NK-92 treated with Interleukin-12 subunit alpha and Interleukin-12 subunit beta, amount 100 ng/mL, for 24 hours (cell line): ENCODE measurements at places on chromosomes 16 and 17.

GRCh38 chr16:16178455-16179162 lies 44.7 kb downstream of the ABCC6 start:
- DNase-seq = no peak

- DNase-seq = peak; percentile 41
These were observed 555 bp downstream of the NUP88 start for GRCh38 chr17:5418858-5419355.

- DNase-seq = no peak
These were observed 105.8 kb downstream of the SNX29 start for GRCh38 chr16:12082226-12082887.

DNA sequence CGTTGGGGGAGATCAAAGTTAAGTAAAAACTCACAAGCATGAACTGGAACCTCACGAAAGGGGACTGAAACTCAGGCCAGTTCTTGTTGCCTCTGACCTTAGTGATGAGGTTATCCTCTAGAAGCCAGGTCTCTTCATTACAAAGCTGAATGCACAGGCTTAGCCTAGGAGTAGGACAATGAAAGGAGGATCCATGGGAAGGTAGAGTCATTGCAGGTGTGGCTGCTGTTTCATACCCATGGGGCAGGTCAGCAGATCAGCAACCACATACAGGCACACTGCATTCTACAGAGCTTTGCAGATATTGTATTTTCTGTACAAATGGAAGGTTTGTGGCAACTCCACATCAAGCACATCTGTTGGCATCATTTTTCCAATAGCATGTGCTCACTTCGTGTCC lies 341.3 kb upstream of the SOX9 start:
- no peak for DNase-seq

GRCh38 chr17:9032583-9032982 lies 11.3 kb downstream of the NTN1 start:
- no peak for DNase-seq

DNA sequence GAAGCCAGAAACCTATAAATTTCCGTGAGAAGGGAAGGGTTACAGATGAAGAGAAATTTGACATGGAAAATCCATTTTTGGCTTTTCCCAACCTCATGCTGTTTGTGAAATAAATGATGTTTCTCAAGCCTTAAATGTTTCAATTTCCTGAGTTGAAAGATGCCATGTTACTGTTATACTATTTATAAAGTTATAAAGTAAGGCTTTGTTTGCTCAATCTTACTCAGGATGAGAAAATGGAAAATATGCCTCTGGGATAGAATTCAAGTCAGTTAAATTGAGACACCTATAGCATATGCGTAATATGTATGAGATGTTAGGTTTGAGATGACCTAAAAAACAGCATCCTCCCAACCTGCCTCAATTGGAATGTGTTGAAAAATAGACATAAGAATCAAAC lies 19.9 kb upstream of the FAM20A start:
- DNase-seq = no peak

DNA sequence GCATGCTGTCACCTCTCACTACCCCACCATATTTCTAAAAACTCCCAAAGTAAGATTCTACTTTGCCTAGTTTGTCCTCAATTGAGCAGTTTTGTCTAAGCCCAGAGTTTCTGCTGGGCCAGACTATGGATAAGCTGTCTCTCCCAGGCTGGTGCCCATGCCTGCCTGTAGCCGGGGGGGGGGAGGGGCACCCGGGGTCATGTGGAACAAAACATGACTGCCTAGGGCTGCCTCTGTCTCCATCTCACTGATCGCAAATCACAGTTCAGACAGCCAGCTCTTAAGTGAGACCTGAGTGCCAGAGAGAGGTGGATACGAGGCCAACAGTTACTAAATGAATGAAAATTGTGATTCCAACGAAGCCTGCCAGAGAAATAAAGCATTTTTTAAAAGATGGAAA lies 78.8 kb upstream of the RPRML start:
- DNase-seq = no peak

DNA sequence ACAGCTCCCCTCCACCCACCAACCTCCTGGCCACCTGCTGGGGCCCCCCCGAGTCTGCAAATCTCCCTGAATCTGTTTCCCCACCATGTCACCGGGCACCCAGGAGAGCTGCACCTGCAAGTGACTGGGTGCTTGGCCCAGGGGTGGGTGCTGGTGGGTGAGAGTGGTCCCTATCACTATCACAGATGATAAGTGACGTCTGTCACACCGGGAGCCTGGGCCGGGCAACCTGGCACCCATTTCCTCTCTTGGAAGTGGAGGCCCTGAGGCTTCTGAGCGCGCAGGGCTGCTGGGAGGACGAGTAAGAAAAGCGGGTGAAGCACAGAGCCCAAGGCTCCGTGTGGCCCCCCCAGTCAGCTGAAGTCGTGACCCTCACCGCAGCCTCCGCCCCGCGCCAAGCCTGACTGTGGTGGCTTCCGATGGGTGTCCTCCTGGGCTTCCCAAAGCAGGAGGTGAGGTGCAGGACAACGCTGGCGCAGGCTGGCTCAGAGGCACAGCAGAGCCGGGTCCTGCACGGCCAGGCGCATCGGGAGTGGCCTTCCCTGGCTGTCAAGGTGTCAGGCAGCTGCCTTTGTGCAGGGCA lies 21.0 kb upstream of the ACSF3 start:
- no peak for DNase-seq

GRCh38 chr17:8542599-8543502 lies 87.7 kb downstream of the MYH10 start:
- DNase-seq = no peak

GRCh38 chr17:45370949-45371413 lies 54.2 kb upstream of the MAP3K14 start:
- DNase-seq = no peak

DNA sequence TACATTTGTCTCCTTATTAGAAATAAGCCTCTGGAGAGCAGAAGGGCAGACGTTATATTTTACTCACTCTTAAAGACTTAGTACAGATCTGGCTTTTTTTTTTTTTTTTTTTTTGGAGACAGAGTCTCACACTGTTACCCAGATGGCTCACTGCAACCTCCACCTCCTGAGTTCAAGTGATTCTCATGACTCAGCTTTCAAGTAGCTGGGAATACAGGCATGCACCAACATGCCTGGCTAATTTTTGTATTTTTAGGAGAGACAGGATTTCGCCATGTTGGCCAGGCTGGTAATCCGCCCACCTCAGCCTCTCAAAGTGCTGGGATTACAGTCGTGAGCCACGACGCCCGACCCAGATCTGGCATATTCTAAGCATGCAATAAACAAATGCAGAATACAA lies 36.4 kb upstream of the TMEM97 start:
- DNase-seq = no peak

- DNase-seq = no peak
These were observed 366.2 kb upstream of the TNRC6C start for GRCh38 chr17:77592106-77592865.

DNA sequence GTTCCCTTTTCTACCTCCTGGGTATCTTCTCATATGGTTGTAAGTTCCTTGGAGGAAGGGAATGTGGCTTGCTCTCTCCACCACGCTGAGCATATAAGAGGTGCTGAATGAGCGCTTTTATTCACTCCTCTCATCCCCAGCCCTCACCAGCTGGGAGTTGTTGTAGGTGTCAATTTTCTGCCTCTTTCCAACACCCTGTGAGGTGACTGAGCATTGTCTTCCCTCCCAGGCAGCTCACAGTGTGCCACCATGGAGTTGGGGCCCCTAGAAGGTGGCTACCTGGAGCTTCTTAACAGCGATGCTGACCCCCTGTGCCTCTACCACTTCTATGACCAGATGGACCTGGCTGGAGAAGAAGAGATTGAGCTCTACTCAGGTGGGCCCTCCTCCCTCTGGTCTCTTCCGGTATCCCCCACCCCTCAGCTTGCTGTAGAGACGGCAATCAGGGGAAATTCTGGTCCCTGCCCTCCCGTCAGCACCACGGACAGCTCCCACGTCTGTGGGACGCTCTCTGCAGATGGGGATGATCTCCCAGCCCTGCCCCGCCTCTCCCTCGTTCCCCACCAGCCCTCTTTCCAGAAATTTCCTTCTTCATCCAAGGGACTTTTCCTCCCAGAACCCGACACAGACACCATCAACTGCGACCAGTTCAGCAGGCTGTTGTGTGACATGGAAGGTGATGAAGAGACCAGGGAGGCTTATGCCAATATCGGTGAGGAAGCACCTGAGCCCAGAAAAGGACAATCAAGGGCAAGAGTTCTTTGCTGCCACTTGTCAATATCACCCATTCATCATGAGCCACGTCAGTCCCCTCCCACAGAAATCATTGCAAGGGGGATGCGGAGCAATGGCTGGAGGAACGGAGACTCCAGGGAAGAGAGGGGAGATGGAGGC lies 18.3 kb downstream of the CIITA start:
- no peak for DNase-seq

GRCh38 chr16:69036399-69037091 lies 68.9 kb upstream of the HAS3 start:
- DNase-seq = no peak

- DNase-seq = no peak
These were observed 77.0 kb upstream of the SIAH1 start for GRCh38 chr16:48462106-48462740.

DNA sequence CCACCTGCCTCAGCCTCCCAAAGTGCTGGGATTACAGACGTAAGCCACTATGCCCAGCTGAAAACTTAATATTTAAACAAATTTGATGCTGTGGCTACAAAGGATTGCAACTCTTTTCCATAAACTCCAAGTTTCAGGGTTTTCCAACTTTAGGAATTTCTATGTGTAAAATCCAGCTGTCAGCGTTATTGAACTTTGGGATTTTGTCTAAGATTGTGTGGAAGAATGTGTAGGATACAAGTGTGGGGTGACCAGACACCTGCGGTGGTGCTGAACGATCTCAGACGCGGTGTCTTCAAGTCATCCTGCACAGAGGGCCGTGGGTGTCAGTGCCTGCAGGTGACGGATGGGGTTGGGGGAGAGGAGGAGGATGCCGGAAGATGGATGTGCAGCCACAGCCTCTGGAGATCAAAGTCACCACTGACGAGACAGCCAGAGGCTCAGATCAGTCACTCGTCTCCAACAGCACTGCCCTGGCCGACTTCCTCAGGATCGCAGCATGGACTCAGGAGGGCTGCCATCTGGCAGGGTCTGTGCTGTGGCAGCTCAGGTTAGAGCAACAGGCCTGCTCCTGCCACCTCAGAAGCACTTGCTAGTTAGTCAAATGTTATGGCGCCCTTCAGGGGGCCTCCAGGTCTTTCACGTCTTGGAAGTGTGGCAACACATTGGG lies 13.0 kb downstream of the ACSF3 start:
- no peak for DNase-seq

GRCh38 chr16:85789773-85790172 lies 9.6 kb downstream of the EMC8 start:
- no peak for DNase-seq

DNA sequence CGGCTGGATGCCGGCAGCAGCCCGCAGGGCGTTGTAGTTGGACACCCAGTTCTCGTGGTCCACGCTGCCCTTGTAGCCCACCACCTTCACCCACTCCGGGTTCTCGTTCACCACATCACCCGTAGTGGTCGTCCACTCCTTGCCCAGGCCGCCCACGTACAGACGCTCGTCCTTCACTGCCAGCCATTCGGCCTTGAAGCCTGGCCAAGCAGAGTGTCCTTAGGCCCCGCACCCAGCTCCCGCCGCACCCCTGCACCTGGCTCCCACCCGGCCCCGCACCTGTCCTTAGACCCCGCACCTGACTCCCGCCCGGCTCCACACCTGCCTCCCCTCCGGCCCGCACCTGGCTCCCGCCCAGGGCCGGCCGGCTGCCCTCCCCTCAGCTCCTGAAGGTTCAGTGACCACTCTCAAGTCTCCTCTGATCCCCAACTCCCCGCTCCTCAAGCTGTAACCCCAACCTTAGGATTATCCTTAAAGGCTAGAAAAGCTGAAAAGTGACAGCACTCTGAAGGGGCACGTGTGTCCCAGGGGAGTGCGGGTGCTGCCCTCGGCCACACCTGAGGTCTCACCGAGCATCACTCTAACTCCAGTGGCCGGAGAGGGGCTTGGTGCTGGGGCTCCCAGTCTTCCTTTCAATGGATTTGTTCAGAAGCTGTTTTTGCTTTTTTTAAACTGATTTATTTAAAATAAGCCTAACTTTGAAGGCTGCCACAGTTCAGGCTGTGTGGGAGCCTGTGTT lies 14.4 kb downstream of the CANT1 start:
- no peak for DNase-seq

DNA sequence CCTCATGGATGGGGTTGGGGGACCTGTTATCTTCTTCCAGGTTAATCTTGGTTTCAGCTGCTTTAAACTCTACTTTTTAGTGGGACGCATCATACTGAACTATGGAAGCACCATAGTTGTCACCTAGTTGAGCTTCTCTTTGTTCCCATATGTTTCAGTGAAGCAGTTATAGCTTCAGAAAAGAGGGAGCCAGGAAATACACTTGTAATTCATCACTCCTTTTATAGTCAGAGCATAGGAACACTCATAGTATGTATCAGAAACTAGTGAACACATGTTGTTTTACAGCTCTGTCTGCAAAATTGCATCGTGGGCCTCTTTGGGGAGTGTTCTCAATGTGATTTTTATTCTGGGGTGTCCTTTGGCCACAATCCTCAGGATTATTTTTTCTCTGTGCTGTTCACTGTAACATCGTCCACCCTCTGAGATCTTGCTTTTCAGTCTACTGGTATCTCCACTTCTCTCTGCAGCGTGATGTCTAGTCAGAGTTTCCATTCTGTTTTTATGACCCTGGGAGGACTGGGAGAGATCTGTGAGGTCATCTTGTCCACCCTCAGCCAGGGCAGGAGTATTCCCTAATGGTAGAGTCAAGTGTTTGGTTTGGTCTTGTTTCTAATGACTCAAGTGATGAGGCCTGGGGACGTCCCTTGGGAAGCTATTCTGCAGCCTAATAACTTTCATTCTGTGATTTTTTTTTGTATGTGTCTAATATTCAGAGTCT lies 585.4 kb downstream of the WWOX start:
- no peak for DNase-seq

DNA sequence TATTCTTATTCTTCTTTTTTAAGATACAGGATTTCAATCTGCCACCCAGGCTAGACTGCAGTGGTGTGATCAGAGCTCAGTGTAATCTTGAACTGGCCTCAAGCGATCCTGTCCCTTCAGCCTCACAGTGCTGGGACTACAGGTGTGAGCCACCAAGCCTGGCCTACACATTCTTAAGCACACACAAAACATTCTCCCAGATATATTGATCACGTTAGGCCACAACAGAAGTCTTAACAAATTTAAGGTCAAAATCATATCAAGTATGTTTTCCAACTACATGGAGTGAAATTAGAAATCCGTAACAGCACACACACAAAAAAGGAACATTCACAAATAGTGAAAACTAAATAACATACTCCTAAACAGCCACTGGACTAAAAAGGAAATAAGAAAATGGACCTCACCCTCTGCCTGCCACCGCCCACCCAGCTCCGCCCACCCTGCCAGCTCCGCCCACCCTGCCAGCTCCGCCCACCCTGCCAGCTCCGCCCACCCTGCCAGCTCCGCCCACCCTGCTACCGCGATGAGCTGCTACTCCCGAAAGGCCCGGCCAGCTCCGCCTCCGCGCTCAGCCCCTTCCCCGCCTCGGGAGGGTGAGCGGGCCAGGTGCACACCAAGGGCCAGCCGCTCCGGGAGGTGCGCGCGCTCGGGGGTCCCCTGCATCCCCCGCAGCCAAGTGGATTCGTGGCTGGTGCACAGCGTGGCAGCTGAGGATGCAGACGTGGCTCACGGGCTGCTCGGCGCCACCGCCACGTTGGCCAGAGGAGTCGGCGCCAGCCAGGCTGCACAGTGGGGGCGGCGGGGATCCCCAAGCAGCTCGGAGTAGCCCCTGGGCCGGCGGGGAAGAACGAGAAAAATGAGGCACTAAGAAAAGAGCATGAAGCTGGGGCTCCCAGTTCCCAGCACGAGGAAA lies 41.2 kb downstream of the C16orf87 start:
- DNase-seq = no peak
